ENCODE measurements at places on chromosomes 13 and 19.
A peak's percentile ranks its signal among the peaks of the same experiment; 100 is the strongest.

GRCh38 chr19:4388337-4389063, 11.8 kb downstream of the SH3GL1 start:
- DNase-seq, result no peak

- no peak for DNase-seq
Observed at GRCh38 chr13:73531014-73531413, 472.2 kb downstream of the KLF5 start.

GRCh38 chr13:95056266-95056665, 245.0 kb downstream of the ABCC4 start:
- DNase-seq, result no peak

GRCh38 chr19:11199517-11199916, 2.2 kb upstream of the KANK2 start:
- DNase-seq, result no peak

- DNase-seq, result no peak
Observed at GRCh38 chr19:17249887-17250548, 4.3 kb upstream of the NR2F6 start.

GRCh38 chr13:33138441-33138840, 122.2 kb downstream of the KL start:
- no peak for DNase-seq

- no peak for DNase-seq
Observed at GRCh38 chr13:41658057-41658661, 200.8 kb downstream of the RGCC start.

- peak; percentile 11 for DNase-seq
Observed at GRCh38 chr19:44356383-44357111, at the start of gene ZNF112. Gene ZNF112, minus strand, starts transcription at chr19:44356680. Its CDS starts 16,141 bp downstream, at chr19:44340539.

- no peak for DNase-seq
Observed at GRCh38 chr19:29315556-29316190, 102.7 kb upstream of the UQCRFS1 start.

DNA sequence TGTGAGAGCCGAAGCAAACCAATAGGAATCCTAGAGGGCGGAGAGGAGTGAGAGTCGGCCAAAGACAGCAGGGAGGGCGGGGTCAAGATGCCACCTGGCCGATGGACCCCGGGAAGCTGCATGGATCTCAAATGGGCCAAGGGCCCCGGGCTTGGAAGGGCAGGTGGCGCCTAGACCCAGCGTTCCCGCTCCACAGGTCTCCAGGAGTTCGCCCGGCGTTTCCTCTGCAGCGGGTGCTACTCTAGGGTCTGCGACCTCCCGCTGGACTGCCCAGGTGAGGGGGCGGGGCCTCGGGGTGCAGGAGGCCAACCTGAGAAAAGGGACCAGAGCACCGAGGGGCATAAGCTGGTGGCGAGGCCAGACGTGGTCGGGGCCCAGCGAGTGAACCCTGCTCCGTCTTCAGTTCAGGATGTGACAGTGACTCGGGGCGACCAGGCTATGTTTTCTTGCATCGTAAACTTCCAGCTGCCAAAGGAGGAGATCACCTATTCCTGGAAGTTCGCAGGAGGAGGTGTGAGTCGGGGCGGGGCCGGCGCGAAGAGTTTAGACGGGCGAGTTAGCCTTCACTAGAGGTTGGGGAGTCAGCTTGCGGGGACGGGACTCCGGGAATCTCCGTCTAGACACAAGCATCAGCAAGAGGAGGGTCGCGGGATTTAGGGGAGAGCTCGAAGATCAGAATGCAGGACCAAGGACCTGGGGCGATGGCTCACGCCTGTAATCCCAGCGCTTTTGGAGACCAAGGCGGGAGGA, 9.9 kb downstream of the SPACA6 start:
- peak; percentile 20 for DNase-seq

GRCh38 chr13:110444226-110444653, 117.3 kb downstream of the RAB20 start:
- no peak for DNase-seq

DNA sequence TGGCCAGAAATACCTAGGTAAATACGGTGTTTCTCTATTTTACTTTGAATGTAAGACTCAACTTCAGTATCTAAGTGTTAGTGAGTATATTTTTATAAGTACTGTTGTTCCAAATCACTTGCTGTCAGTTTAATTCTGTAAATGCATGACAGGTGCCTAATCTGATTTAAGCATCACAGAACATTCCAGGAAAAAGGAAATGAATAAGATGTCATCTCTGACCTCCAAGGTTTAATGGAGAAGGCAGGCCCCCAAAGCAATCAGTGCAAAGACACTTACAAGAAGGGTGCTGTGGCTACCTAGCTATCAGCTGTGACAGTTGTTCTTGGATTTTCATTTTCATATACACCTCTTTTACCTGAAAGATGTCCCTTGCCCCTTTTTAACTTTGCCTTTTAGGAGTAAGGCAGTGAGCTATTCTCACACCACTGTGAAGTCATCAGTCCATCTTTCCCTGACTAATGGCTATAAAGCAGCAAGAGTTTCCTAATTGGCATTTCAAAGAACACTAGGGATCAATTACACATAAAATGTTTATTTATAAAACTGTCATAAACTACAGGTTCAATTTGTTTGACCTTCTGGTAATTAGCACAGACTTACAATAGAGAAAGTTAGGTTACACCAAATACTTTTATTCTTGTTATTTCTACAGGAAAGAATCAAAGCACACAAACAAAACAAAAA, 427.6 kb downstream of the SPRY2 start:
- no peak for DNase-seq

DNA sequence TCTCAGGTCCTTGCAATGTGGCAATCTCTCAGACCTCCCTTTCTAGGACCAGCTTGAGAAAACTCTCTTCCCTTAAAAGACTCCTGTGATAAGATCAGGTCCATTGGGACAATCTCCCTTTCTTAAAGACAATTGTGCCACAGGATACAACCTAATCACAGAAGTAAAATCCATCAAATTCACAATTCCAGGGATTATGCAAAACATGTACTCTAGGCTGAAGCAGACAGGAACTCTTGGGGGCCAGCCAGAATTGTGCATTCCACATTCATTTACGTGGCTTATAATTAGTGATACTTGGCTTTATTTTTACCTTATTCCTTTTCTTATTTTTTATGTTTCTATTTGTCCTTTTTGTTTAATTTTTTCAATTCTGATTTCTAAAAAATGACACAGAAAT, 257.9 kb downstream of the KLF12 start:
- no peak for DNase-seq

- DNase-seq, result peak; percentile 65
Observed at GRCh38 chr13:31431722-31432137, 232.0 kb downstream of the B3GLCT start.

DNA sequence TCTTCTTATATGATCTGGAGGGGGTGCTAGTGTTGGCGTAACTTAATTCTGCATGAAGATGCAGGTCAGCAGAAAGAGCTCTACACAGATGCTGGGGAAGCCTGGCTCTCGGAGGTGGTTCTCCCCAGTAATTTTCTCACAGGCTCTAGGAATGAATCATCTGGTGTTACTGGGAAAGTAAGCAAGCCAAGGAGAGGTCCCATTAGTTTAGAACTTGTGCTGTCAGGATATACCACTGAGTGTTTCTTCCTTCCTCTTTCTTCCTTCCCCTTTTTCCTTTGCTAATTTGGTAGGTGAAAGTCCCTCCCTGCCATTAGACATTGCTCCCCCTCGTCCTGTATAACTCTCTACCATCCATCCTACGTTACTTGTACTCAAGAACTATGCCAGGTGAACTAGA, 68.3 kb downstream of the ATP8A2 start:
- DNase-seq, result no peak

DNA sequence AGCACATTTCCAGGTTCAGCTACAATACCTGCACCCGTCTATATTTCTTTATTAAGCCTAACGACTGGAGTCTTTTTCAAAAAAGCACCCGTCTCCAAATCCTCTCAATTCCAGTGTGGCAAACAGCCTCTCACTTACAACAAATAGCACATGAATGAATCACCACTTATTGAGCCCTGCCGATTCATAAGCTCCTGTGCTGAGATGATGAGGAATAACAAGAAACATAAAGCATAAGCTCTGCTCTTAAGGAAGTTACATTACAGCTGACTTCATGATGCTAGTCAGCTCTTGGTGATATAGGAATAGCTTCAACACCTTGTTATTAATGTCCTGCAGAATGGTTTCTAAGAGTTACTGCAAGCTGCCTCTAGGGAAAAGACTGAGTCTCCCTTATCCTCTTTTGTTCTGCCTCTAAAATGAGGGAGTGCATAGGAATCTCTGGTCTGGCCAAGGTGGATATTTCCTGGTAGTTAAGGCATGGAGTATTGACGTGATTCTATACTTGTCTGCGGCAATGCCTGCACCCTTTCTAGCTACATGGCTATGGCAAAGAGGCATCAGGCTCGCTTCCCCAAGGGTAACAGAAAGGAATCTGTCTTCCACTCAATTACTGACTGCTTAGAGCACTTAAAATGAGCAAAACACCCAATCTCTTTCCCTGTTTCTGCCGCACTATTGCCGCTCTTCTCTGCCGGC, 195.7 kb downstream of the KLF12 start:
- DNase-seq, result no peak

- no peak for DNase-seq
Observed at GRCh38 chr13:41085961-41086585, 24.8 kb downstream of the WBP4 start.

GRCh38 chr19:47697863-47698609, 15.2 kb upstream of the EHD2 start:
- peak; percentile 62 for DNase-seq

GRCh38 chr13:96966415-96967102, 27.7 kb downstream of the OXGR1 start:
- no peak for DNase-seq

DNA sequence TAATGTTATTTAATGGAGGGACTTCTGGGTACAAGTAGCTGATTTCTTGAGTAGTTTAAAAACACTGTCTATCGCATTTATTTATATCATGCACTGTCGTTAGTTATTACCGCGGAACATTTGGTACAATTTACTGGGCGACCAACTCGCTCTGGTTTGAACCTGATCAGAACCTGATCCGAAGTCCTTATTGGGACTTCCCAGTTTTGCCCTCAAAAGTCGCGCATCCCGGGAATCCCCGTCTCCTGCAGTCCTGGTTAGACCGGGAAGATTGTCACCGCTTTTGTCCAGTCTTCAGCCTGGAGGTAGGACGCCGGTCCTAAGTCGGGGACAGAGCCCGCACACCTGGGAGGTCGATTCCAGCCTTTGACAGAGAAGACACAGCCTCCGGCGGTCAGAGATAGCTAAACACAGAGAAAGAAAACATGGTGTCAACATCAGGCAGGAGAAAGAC, 694 bp downstream of the CLN5 start:
- peak; percentile 26 for DNase-seq

- no peak for DNase-seq
Observed at GRCh38 chr13:72390909-72391308, 336.5 kb downstream of the MZT1 start.

DNA sequence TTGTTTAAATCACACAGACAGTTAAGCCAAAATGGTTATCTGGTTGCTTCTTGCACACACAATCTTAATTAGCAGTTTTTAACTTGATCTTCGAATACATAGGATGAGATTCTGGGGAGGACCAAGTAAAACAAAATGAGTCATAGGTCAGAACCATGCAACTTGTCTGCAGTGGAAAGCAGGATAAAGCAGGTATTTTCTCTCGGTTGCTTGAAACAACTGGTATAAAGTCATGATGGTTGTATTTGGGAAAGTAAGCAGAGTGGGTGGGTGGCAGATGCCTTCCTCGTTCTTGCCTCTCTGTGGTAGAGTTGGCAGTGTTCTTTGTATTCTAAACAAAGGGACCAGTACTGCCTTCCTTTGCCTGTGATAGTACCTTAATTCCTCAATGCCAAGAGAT, 167.0 kb downstream of the COG6 start:
- DNase-seq, result no peak

- DNase-seq, result no peak
Observed at GRCh38 chr13:80039000-80039399, 301.9 kb downstream of the SPRY2 start.

GRCh38 chr13:73440296-73440895, 381.6 kb downstream of the KLF5 start:
- DNase-seq, result no peak

GRCh38 chr19:18223860-18224524, 2.2 kb downstream of the PDE4C start:
- DNase-seq, result peak; percentile 53

GRCh38 chr13:91072486-91072885, 275.0 kb upstream of the MIR17HG start:
- no peak for DNase-seq

- DNase-seq, result no peak
Observed at GRCh38 chr13:44583137-44583536, 7.0 kb upstream of the TSC22D1 start.

- DNase-seq, result no peak
Observed at GRCh38 chr13:59689057-59689456, 474.7 kb downstream of the DIAPH3 start.

DNA sequence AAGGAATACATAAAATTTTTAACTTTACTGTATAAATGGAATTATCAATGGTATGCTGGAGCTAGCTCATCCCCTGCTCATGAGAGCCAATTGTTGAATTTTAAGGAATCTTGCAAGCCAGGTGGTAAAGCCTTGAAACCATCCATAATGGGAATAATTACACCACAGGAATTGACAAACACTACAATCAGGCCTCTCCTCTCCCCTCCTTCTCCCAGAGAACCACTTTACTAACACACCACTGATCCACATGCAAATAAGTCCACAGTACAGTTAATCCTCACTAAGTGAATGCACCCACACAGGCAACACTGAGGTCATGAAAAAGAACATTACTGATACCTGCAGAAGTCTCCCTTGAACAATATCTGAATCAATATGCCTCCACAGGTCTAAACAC, 140.5 kb downstream of the KLF12 start:
- DNase-seq, result no peak

DNA sequence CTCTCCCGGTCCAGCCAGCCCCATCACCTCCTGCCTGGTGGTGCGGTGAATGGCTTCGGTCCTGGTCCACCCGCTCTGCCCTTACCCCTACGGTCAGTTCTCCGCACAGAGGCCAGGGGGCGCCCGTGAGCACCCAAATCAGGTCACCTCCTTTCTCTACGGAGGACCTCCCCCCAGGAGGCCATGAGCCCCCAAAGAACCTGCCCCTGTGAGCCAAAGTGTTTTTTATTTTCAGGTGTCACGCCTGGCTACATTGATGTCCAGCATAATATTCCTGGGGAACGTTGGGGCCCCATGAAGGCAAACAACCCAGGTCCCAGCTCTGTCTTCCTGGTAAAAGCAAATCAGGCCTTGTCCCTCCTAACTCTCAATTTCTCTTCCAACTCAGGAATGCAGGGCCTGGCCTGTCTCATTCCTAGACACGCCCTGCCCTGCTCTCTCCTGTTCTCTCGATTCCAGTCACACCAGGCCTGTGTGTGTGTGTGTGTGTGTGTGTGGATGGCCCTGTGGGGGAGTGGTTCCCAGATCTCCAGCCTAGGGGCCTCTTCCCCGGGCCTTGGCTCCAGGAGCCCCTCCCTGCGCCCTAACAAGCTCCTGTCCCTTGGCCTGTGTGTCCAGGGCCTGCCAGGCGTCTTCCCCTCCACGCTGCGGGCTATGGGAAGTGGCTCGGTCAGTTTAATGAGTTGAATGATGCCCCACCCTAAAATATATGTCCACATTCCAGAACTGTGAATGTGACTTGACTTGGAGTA, 9.7 kb upstream of the GIPC1 start:
- DNase-seq, result peak; percentile 78
